ENCODE measurements at places on chromosomes 11 and 22.

DNA sequence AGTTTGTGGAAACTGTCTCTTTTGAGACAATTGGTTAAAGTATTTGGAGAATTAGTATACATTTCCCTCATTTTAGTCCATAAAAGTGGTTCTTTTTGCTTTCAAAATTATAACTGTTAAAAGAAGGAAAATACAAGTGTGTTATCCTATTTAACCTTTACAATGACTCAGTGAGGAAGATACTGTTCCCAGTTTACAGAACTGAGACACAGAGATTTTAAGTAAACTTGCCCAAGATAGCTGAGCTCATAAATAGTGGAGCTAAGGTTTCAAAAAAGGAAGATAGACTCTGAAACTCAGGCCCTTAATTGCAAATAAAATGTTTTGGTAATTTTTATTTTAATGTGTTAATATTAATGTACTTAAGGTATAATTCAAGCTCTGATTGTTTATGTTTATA is 58.9 kb downstream of the DKK3 start:
- no peak for DNase-seq

- DNase-seq: no peak
These were observed 56.9 kb upstream of the WNT11 start for GRCh38 chr11:76263166-76263565.

DNA sequence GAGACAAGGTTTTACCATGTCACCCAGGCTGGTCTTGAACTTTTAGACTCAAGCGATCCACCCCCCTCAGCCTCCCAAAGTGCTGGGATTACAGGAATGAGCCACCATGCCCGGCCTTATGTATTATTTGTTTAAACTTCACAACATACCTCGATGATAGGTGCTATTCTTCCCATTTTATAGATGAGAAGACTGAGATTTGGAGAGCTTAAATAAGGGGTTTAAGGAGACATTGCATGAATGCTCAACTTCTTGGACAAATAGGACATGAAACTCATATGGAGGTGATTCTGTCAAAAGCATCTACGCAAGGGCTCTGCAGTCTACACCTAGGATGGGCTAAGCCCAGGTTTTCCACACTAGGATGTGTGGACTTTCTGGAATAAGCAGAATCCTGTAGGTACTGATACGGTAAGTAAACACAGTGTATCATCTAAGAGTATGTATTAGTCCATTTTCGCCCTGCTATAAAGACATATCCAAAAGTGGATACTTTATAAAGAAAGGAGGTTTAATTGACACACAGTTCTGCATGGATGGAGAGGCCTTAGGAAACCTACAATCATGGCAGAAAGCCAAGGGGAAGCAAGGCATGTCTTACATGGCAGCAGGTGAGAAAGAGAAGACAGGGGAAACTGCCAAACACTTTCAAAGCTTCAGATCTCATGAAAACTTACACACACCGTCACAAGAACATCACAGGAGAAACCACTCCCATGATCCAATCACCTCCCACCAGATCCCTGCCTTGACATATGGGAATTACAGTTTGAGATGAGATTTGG is 62.8 kb upstream of the CAPRIN1 start:
- DNase-seq: no peak

DNA sequence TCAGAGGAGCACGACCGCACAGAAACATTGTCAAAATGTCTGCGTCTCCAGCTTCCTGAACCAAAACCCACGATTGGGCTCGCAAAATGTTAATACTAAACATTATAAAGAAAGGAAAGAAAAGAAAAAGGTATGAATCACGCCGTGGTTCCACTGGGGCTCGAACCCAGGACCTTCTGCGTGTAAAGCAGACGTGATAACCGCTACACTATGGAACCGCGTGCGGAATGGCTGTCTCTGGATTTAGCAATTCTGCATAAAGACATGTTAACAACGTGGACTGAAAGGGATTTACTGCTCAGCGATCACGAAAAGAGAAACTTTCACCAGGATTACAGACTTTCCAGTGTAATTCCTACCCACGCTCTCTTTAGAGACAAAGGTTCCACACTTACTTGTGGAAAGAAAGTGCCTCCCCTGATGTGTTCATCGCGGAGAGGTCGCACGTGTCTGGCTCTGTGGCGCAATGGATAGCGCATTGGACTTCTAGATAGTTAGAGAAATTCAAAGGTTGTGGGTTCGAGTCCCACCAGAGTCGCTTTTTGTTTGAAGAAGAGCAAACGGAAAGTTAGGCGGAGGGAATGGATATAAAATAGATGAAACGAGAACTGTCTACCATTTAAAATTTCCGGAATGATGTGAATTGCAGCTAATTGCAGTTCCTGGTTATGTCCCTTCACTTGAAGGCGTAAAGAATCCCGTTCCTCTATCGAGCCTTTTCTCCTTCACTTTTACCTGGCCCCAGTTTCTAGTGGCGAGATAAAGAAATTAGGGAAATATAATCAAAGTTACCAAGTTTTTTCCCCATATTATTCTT is 39.7 kb downstream of the OR4D9 start:
- no peak for DNase-seq

- no peak for DNase-seq
These were observed 829.6 kb downstream of the KCNA4 start for GRCh38 chr11:29187215-29187614.

GRCh38 chr11:77127920-77128691 is at the start of gene MYO7A:
TSS of gene MYO7A (plus strand) at chr11:77128246. CDS start at chr11:77130635, 2,389 bp downstream.
- DNase-seq: no peak

DNA sequence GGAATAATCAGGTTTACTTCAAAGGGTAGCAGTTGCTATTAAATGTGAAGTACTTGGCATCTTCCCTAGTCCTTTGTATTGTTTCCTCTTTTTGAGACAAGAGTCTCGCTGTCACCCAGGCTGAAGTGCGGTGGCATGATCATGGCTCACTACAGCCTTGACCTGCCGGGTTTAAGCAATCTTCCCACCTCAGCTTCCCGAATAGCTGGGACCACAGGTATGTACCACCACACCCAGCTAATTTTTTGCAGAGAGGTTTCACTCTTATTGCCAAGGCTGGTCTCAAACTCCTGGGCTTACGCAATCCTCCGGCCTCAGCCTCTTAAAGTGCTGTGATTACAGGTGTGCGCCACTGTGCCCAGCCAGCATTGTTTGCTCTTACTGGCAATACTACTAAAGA is 36.2 kb upstream of the RAPSN start:
- DNase-seq: no peak

- no peak for DNase-seq
These were observed 3.1 kb upstream of the INS start for GRCh38 chr11:2164081-2164480.

- no peak for DNase-seq
These were observed 170.2 kb downstream of the DCDC1 start for GRCh38 chr11:31199378-31199777.

DNA sequence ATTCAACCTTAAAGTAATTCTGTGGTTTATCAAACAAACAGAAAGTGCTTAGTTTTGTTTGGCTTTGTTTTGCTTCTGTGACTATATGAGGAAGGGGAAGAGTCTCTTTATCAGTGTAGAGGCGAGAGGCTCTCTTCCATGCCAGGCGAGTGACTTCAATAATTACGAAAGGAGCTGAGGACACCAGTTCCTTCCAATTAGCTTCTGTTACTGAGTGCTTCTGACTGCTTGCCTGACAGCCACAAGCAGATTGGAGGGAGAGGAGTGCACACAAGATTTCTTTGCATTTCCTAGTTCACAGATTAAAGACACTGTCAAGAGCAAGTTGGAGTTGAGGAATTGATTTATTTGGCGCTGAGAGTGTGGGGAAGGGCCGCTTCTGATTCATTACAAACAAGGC is 1484.5 kb upstream of the TENM4 start:
- DNase-seq: no peak

DNA sequence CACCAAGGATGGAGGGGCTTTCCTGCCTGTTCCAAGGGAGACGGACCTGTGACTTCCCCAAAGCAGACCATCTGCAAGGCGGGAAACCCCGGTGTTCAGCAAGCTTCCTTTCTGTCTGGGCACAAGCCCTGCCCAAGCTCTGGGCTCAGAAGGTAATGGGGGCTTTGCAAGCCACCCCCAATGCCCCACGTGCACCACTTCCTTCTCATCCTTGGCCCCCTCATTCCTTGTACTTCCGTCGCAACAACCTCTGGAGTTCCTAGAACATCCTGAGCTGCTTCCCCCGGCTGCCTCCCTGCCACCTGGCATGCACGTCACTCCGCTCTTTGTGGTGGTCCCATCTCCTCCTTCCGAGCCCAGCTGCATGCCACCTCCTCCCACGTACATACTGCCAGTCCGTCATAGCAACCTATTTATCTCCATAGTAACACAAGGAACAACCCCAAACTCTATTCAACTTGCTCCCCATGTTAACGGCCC is 3.9 kb downstream of the MYEOV start:
- DNase-seq: no peak

- DNase-seq: no peak
These were observed 7.7 kb downstream of the CARD10 start for GRCh38 chr22:37511395-37512104.

DNA sequence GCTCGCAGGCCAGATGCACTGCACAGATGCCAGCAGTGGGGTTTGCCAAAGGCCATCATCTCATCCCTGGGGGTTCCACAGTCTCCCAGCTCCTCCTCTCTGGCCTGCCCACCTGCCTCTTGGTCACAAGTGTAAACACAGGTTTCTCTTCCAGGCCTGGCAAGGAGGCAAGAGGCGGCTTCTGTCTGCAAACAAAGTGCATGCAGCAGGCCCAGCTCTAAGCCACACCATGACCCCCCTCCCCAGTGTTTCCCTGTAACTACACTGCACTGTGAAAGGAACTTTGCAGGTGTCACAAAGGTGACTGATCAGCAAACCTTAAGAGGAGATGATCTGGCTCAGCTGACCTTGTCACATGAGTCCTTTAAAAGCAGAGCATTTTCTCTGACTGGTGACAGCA is 26.2 kb upstream of the SHISAL1 start:
- no peak for DNase-seq

DNA sequence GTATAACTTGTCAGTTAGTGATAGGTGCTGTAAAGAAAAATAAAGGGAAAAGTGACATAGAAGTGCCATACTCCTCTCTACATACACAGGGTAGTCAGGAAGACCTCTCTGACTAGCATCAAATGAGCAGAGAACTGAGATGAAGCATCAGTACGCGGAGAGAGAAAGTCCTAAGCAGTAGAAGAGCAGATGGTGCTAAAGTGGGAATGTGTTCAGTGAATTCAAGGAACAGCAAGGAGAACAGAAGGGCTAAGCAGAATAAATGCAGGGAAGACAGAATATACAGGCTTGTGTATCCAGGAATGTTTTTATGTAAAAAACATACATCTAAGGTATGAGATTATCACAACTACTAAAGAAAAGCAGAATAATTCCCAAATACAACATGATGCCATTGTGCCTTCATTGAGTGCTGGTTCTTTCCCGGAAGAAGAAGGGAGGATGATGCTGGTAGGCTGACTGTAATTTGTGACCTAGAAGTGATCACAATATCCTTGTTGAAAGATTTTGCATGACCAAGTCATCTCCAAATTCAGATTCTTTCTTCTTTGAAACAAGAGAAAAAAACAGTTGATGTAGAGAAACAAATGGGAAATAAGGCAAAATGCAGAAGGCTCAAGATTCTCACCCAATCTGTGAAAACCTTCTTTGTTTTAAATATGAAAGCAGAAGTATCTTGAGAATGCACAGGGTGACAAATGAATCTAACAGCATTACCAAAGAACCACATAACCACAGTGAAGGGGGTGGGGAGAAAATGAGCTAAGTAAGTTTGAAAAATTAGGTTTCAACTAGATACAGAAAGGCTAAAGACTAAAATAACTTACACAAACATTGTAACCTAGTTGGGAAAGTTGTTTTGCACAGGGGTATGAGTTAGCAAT is 20.5 kb downstream of the MRE11 start:
- DNase-seq: no peak

GRCh38 chr11:16034074-16034473 is 322.3 kb downstream of the SOX6 start:
- no peak for DNase-seq

DNA sequence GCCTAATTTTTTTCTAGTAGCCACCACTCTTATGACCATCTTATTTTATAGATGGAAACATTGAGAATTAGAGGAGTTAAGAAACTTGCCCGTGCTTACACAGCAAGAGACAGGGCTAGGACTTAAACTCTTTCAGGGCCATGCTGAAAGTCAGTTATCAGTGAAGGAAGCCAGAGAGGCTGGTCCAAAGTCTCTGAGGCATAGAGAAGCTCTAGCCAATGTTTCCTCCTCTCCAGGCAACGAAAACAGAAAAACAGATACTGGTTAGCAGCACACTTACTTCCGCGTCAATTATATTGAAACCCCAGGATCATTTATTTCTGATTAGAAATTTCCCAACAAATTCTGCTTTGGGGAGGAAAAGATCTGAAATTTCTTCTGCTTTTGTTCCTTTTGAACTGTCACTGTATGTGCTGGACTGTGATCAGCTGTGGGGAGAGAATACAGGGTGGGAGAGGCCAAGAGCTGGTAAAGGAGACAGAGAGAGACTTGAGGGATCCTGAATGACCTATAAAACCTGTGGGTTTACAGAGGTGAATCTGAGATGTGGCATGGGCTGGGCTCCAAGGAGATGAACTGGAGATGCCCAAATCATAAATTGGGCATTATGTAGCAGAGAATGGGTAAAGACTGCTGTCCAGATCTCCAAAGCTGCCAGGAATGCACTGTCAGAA is 37.5 kb upstream of the CAPRIN1 start:
- DNase-seq: no peak

- DNase-seq: no peak
These were observed 39.2 kb upstream of the IGLL5 start for GRCh38 chr22:22848364-22848866.

DNA sequence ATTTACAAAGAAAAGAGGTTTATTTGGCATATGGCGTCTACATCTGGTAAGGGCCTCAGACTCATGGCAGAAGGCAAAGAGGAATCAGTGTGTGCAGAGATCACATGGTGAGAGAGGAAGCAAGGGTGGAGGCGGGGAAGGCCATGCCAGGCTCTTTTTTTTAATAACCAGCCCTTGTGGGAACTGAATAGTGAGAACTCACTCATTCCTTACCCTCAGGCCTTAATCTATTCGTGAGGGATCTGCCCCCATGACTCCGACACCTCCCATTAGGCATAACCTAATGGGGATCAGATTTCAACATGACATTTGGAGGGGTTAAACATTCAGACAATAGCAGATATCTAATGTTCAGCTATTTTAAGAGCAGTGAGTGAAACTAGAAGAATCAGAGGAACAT is 55.7 kb downstream of the ATM start:
- no peak for DNase-seq

DNA sequence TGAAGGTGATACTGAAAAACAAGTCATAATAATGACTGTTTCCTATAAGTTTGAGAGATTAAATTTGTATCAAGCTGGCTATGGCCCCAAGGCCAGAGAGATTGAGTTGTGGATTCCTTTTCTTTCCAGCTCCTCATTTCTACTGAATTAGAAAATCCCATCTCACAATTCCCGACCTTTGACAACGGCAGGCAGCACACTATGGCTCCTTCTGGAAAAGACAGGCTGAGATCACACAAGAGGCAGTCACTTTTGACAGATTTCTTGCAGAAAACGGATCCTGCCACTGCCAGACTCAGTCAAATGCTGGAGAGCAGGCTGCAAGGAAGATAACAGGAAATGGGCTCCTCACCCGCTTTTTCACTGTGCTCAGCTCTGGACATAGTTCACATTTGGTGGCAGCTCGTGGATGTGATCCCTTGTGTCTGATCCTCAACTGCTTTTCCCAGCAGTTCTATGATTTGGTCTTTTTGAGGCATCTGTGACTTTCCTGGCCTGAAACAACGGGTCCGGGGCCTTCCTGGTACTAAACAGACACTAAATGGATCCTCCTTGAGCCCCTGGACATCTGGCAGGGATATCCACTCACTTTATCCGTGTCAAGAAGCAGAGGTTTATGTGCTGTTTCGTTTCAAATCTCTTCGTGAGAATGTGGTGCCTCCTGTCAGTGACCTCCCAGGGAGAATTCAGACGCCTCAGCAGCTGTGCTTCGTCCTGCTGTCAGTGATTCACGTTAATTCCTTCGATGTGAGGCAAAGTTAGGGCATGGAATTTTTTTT is 26.1 kb upstream of the RTL6 start:
- no peak for DNase-seq
